ENCODE measurements at places on chromosomes 1 and 21.

DNA sequence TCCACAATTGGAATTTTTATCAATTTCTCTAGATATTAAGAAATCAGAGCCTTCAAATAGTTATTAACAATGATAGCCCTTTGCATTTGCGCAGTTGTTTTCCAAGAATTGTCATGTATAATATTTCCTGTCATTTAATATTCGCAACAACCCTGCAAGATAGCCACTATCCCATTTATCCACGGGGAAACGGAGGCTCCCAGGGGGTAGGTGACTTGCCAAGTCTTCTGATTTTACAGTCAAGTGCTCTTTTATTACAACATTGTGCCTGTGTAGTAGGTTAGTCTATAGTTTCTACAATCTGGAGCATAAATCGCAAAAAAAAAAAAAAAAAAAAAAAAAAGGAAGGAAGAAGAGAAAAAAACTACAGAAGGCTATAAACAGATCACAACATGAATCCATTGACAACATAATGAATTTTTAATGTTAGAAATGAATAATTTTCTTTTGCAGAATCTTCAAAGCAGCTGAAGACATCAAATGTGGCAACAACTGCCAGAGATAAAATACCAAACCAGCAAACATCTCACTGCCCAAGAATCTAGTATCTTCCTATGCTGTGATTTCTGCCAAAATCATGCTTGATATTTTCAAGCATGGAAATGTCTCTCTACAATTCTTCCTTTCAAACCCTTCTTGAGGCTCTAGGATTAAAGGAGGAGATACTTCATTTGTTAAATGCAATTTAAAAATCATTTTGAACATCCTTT lies 125.5 kb downstream of the PTPN14 start:
- DNase-seq = no peak

GRCh38 chr1:212430416-212430815 lies 2.3 kb upstream of the NENF start:
- no peak for DNase-seq

GRCh38 chr1:213985209-213986019 lies 2.4 kb upstream of the PROX1 start:
- no peak for DNase-seq

DNA sequence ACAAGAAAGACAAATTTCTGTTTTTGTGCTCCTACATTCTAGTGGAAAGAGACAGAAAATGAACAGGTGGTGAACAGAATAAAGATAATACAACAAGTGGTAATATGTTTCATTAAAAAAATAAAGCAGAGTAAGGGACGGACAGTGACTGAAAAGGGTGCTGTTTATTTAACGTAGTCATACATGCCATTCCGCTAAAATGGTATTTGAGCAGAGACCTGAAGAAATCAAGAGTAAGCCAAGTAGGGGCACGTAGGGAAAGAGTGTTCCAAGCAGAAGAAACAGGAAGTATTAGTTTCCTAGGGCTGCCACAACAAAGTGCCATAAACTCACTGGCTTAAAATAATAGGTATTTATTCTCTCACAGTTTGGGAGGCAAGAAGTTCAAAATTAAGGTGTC lies 65.6 kb upstream of the KCTD3 start:
- no peak for DNase-seq

- DNase-seq = no peak
Observed at GRCh38 chr21:42799516-42799915, 79.8 kb downstream of the WDR4 start.

- DNase-seq = no peak
Observed at GRCh38 chr1:223835754-223836153, 10.0 kb downstream of the TP53BP2 start.

GRCh38 chr1:228304225-228304624 lies 96.4 kb downstream of the OBSCN start:
- no peak for DNase-seq

GRCh38 chr21:28224191-28224726 lies 768.4 kb downstream of the LTN1 start:
- DNase-seq = no peak

GRCh38 chr1:51729824-51730301 lies 113.0 kb downstream of the OSBPL9 start:
- DNase-seq = no peak

- DNase-seq = no peak
Observed at GRCh38 chr1:240004086-240004749, 87.5 kb upstream of the FMN2 start.

- DNase-seq = no peak
Observed at GRCh38 chr1:2526824-2527555, 594 bp upstream of the PANK4 start.

DNA sequence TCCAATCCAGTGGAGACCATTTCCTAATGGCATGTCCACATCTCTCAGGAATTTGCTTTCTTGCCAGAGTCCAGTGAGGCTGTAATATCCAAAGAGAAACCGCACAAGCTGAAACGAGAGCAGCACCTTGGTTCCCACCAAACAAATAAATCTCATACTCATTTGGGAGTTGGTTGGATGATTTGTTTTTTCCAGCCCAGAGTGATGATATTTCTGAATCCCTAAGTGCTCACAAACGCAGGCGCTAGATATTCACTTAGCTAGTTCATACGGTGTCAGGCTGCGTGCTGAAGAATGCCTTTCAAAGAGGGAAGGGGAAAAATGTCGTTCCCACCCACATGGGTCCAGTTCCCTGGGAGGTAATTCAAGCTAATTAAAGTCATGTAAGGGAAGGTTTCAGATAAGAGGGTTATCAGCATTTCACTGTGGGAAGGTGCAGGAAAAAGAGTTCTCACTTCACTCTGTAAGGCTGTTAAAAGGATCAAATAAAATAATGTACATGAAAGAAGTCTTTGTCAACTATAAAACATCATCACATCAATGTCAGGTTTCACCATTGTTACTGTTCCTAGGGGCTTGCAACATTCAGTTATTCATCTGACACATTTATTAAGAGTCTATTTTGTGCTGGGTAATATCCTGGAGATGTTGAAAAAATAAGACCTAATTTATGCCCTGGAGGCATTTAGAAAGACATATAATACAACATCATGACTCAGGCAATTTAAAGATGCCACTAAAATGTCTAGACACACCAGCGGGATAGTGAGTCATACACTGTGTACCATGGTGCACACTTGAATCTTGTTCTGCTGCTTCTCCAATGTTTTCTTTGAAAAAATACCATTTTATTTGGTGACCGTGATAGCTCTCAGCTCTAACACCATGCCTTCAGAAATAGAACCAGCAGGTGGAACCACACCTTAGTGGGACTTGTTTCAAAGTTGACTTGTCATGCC lies 19.3 kb downstream of the DPT start:
- no peak for DNase-seq
